ENCODE measurements at places on chromosomes 1 and 21.

DNA sequence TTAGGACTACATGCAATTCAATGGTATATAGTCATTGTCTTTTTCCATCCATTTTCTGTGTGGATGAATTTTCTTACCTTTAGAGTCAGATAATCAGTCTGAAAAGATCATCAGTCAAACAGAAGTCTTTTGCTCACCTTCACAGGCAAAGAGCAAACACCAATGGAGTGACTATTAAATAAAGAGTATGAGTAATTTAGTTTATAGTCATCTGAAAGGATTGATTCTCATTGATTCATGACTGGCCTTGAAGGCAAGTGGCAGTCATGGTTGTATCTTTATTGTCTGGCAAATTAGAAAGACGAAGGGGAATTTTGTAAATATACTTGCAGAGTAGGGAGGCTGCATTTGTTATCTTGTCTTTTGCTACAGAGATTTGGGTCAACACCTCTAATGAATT lies 89.9 kb downstream of the EPB41 start:
- no peak for DNase-seq

DNA sequence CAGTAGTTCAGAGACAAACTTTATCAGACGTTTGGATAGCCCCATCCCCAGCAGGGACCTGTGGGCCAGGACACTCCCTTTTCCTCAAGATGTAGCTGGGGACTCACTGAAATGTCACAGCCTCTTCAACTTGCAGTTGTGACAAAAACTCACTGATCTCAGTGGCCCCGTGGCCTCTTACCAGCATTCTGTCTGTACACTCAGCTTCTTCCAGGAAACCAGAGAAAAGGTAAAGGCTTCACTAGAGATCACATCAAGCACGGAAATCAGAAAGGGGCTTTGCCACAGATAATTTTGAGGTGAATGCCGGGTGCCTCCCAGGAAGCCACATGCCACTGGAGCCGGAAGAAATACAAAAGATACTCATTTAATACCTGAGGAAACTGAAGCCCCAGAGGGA lies 122.2 kb downstream of the CCDC185 start:
- peak; percentile 43 for DNase-seq

DNA sequence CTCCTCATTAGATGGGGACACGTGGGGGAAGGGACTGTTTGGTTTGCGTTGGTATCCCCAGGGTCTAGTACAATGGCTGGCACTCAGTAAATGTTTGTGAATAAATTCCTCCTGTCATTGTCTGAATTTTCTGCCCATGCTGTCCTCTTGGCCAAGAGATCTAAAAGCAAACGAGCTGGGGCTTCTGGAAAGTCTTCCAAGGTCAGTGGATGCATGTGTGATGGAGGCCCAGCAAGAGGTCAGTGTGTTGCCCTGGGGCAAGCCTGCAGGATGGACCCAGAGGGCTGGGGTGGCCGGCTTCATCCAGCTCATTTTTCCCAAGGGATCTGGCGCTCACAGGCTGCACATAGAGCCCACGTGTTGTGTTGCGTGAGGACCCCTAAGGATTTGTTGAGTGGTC lies 30.0 kb upstream of the JUN start:
- DNase-seq: no peak

DNA sequence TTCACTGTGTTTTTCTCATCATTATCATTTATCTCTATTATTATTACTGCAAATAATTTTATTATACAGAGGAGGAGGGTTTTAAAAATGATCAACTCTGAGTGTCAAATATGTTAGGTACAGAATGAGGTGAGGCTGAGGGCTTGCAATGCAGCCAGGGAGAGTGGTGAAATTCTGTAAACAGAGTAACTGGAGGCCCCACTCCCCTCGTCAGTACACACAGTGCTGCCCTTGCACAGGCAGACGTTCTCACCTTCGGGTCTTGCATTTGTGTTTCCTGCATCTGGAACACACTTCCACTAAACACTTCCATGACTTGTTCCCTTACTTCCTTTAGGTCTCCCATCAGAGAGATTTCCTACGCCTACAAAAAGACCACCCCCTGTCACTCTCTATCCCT lies 24.3 kb upstream of the COA6 start:
- DNase-seq: no peak

DNA sequence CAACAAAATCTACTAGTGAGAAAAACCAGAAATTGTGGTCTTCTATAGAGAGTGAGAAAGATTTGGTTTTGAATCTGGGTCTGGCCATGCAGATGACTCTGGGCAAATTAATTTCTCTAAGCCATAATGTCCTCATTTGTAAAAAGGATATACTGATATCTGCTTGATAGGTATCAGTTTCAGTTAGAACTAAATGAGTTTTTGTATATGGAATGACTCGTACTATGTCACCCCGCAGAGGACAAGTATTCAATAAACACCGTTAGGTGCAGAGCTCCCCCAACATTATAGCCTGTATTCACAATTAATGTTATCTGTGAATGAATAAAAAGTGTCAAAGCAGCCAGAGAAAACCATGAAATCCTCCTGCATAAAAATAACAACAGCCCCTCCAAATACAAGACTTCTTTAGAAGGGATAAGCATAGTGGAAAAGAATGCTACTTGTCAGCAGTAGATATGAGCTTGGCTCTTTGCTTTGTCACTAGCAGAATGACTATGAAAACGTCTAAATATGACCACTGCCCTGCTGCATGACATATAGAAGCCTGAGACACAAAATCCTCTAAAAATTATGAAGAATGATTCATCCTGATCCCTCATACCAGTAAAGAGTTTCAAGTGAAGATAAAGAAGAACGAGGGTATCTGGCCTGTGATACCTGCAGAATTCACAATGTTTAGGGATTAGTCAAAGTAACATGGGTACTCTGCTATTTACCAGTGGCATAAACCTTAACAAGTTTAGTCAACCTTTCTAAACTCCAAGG lies 17.8 kb downstream of the SCAF4 start:
- no peak for DNase-seq

GRCh38 chr21:32136546-32136945 lies 142.3 kb downstream of the MIS18A start:
- DNase-seq: no peak

DNA sequence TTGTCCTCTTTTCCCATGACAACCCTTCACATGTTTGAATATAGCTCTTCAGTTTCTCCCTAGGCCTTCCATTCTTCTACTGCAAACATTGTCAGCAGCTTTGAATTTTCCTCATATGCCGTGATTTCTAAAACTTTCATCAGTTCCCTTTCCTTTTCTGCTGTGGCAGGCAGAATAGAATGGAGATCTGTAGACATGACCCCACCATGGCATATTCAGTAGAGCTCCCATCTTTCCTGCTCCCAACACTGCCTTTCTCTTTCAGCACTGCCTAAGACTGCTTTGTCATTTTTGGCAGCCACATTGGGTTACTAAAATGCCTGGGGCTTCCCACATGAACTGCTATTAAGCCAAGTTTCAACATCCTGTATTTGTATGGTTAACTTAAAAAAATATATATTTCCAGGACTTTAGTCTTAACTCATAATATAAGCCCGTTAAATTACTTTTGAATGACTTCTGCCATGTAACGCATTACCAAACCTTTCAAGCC lies 60.9 kb downstream of the TBX19 start:
- no peak for DNase-seq

- DNase-seq: no peak
Observed at GRCh38 chr1:46492269-46492853, 2.7 kb downstream of the DMBX1 start.

- no peak for DNase-seq
Observed at GRCh38 chr1:234750922-234751627, 141.1 kb upstream of the IRF2BP2 start.

DNA sequence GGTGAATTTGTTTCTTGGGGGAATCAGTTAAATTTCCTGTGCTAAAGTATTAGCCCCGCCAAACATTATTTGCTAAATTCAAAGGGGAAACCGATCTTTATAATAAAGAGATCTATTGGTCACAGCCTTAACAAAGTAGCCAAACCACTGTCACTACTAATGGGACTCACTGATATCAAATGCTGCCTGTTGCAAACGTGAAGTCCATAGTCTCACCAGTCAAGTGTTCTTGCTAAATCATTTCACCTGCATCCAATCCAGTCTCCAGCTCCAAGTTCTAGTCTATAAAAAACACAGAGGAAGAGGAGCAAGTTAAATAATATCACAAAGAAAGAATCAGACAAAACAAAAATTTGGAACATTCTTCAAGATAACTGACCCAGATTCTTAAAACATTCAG lies 30.1 kb downstream of the SH3BGR start:
- DNase-seq: no peak

GRCh38 chr1:115300087-115300876 lies 37.8 kb downstream of the NGF start:
- no peak for DNase-seq

GRCh38 chr1:17861685-17862084 lies 106.6 kb downstream of the ACTL8 start:
- DNase-seq: no peak

DNA sequence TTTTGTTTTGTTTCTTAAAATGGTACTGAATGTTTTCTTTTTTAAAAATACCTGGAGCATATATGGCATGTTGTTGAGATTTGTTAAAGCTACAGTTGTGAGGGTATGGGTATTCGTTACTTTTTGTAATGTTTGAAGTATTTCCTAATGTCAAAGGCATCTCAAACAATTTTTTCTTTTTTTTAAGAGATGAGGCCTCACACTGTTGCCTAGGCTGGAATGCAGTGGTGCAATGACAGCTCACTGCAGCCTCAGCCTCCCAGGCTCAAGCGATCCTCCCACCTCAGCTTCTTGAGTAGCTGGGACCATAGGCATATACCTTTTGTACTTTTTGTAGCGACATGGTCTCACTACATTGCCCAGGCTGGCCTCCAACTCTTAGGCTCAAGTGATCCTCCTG lies 16.1 kb downstream of the CLCN6 start:
- no peak for DNase-seq

DNA sequence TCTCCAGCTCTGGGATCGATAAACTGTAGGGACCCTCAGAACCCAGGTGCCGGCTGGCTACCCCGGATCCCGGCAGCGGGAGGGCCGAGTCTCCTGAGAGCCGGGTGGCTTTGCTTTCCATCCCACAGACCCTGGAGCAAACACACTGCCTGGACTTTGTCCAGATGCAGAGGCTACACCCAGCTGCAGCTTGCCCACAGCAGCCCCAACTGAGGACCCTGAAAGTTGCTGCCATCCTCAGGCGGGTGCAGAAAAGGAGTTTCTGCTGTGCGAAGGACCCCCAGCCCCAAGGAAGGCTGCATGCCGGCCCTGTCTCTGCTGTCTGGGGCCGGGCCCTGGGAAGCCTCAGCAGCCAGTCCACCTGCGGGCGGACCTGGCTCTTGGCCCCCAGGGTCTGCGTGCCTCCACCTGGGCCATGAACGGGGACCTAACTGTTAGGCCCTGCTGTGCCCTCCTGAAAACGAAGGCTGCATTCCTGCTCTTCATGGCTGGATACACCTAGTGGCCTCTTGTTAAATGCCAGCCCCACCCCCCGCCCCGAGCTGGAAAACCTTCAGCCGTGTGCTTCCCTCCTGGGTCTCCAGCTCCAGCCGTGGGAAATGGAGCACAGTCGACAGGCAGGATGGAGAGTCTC lies 97.5 kb upstream of the ARHGEF16 start:
- DNase-seq: no peak

DNA sequence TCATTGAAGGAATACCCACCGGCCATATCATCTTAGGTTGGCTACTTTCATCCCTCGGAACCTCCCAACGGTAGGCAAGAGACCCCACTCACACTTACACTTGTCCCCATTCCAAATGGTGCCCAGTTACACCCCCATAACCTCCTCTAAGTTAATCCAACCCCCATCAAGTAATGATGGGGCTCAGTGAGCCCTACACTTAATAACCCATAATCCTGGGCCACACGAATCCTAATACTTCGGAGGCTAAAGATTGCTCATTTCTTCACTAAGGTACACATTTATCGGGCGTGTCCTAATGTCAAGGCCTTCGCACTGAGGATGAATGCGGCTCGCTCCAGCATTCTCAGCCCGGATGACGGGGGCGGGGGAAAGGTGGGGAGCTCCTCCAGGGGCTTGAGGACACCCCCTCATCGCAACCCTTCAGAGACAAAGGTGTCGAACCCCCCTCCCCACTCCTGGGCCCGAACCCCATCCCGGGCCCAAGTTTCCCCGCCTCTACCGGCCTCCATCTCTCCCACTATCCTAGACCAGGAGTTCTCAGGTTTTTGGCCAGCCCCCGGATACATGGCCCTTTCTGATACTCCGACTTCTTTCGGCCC lies 435 bp downstream of the ILF2 start:
- DNase-seq: no peak

GRCh38 chr1:58573705-58574591 lies 3.1 kb downstream of the TACSTD2 start:
- no peak for DNase-seq

DNA sequence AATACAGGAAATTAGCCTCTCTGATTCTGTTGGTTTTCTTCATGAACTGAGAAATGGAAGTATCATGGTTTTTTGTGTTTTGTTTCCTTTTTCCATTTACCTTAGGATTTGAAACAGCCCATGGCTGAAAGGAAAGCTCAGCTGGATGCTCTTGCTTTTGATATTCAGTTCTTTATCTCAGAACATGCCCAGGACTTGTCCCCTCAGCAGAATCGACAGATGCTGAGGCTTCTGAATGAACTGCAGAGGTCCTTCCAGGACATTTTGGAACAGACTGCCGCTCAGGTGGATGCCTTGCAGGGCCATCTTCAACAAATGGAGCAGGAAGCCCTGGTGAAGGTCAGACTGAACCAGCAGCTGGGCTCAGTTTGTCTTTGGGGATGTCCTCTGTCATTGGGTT lies 142.4 kb downstream of the MACF1 start:
- no peak for DNase-seq

- DNase-seq: no peak
Observed at GRCh38 chr1:59288046-59288445, 8.8 kb upstream of the FGGY start.

GRCh38 chr1:155267373-155267772 lies 5.2 kb upstream of the SCAMP3 start:
- no peak for DNase-seq
